ENCODE measurements at places on chromosomes 4 and X.

GRCh38 chr4:74964311-74964710 lies 31.4 kb downstream of the PARM1 start:
- DNase-seq, result no peak

DNA sequence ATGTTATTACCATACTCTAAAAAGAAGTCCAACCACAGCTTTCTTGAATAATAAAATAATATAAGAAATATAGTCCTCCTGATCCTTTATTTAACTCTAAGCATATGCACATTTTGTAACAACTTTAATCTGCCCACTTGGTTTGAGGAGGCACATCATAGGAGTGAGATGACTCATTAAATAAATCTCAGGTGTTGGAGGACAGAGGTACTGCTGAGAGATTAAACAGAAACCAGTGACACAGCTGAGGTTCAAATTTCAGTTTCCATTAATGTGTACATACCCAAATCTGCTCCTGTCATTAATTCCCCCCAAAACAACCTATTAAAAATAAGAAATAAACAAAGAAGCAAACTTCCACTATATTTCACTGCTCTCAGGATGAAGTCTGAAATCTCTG lies 211.0 kb downstream of the KCTD8 start:
- no peak for DNase-seq

- no peak for DNase-seq
These were observed 19.0 kb upstream of the PPP3CA start for GRCh38 chr4:101366331-101366730.

DNA sequence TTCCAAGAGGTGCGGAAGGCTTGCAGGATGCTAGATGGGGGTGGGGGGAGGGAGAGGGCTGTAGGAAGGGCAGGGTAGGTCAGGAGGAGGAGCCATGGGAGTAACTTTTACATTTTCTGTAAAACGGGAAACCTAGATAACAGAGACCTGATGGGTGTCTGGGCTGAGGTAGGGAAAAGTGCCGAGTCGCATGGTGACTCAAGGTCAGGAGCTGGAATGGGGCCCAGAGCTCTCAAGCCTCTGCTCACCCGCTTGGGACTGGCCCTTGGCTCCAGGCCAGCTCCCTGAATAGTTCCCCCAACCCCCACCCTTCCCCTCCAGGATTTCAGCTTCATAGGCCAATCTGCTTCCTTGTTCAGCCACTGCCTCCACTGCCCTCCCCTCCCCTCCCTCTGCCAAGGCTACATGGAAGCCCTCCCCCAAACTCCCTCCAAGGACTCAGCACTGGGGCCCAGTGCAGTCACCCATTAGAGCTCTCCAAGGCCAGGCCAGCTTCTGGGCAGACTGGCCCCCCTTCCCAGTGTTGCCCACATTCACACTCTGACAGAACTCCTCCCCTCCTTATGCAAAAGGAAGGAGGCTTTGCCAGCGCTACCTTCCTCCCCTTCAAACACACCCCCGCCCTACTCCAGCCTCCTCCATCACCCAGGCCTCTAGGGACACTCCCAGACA lies 43.6 kb downstream of the TSC22D3 start:
- DNase-seq, result no peak

GRCh38 chrX:154717824-154718223 lies 33.1 kb downstream of the GAB3 start:
- no peak for DNase-seq

GRCh38 chr4:38654273-38654672 lies 9.7 kb upstream of the KLF3 start:
- DNase-seq, result peak; percentile 91

DNA sequence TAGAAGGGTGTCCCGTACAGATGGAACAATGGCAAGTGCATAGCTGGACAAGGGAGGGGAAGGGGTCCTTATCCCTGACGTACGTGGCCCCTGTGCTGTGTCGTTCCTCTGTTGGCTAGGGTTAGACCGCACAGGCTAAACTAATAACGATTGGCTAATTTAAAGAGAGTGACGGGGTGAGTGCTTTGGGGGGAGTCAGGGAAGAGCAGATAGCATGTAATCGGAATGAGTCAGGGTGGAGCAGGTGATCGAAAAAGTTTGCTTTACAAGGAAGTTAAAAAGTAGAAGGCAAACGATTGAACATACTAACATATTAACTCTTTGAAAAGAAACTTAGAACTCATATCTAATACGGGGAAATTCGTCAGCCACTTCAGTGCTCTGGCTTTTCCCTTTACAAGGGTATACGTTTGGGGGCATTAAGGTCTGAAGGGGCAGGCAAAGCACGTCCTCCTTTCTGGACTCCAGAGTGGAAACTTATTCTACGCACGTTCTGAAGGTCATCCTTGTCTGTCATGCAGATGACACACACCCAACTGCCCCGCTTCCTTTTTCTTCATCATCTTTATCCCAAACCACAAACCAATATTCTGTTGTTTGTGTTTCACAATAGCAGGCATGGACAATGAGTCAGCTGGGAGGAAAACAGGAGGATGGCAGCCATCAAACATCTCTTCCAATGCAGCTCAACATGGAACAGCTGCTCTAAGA lies 10.2 kb upstream of the CRLF2 start:
- DNase-seq, result no peak

- DNase-seq, result no peak
These were observed 63.4 kb upstream of the TBC1D9 start for GRCh38 chr4:140819610-140820009.

GRCh38 chrX:46311581-46312120 lies 233.6 kb downstream of the ZNF674 start:
- DNase-seq, result no peak

- peak; percentile 60 for DNase-seq
These were observed 82.2 kb downstream of the SH3KBP1 start for GRCh38 chrX:19805046-19805690.

All from CD4-positive, alpha-beta T cell (primary cell).